ENCODE measurements at places on chromosomes 1 and 21.
A peak's percentile ranks its signal among the peaks of the same experiment; 100 is the strongest.

DNA sequence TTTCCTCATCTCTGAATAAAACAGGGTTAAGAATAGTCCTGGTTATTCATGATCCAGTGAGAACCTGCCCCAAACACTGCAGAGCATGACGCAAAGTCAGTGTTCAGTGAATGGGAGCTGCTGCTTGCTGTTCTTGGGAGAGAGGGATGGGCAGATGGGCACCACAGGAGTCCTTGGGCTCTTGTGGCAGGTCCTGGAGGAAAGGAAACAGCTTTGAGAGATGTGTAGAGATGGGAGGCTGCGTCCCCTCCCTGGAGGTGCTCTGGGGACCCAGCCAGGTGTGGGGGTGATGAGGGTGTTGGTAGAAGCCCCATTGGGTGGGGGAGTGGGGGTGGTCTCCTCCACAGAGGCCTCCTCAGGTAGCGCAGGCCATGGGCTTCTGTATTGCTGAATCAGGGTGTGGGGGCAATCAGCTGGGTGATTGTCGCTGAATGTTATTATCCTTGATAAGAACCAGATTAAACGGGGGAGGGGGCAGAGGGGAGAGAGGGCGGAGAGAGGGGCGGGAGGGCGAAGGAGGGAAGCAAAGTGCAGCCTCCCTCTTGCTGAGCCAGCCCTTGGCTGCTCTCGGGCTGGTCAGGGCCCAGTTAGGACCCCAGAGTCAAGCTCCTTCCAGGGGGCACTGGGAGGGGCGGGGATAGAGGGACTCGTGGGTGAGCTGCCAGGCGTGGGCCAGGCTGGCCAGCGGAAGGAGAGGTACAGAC lies 22.9 kb upstream of the CASZ1 start:
- no peak for DNase-seq

GRCh38 chr1:204295671-204296070 lies 64.1 kb downstream of the PLEKHA6 start:
- no peak for DNase-seq

- no peak for DNase-seq
Observed at GRCh38 chr21:44405948-44406872, 49.1 kb upstream of the LRRC3 start.

DNA sequence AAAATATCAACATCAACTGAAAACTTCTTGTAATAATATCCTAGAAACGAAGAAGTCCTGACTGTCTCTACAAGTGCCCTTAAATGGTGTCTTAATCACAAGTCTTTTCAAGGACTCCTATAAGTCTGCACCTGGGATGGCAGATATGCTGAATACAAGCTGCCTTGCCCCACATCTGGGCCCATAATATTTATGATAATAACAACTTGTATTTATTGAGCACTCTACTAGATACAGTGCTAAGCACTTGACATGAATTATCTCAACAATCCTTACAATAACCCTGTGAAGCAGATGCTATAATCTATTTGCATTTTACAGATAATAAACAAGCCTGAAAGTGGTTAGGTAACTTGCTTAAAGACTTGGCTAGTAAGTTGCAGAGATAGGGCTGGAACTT lies 78.0 kb upstream of the ZNF648 start:
- no peak for DNase-seq

GRCh38 chr1:56457756-56458375 lies 121.5 kb downstream of the PLPP3 start:
- no peak for DNase-seq

DNA sequence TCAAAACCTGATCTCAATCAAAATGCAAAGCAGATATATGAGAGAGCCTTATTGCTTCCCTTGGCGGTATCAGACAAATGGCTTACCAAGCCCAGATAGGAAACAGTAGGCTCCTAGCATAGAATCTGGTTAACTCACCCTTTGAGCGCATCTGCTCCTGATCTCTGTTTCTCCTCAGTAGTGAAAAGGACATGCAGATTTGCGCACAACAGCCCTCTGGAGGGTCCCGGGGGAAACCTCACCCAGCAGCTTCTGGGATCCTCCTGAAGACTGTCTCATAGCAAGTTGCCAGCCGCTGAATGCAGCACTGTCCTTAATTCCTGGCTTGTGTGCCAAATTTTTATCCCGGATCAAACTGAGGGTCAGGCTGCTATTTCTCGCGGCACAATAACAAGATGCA lies 192.2 kb downstream of the FASLG start:
- no peak for DNase-seq

DNA sequence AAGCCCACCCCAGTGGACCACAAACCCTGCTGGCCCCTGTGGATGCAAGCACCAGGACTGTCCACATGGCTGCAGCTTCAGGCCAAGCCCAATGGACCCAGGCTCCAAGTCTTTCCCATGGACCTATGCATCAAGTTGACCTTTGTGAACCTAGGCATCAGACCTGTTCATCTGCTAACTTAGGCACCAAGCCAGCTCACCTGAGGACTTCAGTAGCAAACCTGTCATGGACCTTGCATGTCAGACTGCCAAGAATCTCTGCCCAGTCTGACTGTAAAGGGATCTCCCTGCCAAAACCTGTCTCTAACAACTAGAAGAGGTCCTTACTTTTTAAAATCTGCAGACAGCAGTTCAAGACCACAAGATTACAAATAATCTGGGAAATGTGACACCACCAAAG lies 37.8 kb downstream of the FMO3 start:
- DNase-seq = no peak

DNA sequence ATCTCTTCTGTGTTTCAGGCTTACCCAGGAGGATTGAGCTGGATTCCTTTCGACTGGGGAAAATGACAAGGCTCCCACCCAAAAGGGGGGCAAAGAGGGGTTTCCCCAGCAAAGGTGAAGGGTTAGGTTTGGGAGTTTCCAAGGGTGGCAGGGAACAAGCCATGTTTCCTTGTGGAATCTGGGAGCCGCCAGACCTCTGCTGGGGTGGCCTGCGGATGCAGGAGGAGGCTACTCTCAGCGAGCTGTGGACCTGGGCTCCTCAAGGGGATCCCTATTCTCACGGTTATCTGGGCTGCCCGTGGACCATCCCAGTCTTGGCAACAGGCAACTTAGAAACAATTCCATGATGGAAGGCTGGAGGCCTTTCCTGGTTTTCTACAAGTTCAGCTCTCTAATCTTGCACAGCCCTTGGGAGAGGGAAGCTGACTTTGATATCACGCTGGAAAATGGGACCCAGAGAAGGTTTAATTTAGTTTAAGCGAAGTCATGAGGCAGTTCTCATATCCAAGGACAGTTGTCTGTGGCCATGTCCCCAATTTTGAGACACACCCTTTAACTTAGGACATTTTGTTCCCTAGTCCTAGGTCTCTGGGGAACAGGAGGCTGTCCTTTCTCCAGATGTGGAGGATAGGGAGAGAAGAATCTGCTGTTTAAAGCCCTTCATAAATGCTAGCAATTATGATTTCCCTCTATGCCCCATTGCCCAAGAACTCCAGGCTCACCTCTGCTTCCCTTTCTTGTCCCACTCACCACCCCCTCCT lies 24.7 kb upstream of the STUM start:
- no peak for DNase-seq

GRCh38 chr21:38499296-38499695 lies 1.0 kb upstream of the ERG start:
- no peak for DNase-seq

- no peak for DNase-seq
Observed at GRCh38 chr1:57544345-57544744, 120.5 kb upstream of the DAB1 start.

DNA sequence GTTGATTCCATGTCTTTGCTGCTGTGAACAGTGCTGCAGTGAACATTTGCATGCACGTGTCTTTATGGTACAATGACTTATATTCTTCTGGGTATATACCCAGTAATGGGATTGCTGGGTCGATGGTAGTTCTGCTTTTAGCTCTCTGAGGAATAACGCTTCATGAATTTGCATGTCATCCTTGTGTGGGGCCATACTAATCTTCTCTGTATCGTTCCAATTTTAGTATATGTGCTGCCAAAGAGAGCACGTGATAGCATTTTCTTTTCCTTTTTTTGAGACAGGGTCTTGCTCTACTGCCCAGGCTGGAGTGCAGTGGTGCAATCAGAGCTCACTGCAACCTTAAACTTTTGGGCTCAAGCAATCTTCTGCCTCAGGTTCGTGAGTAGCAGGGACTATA lies 24.9 kb upstream of the MAP1LC3C start:
- no peak for DNase-seq

DNA sequence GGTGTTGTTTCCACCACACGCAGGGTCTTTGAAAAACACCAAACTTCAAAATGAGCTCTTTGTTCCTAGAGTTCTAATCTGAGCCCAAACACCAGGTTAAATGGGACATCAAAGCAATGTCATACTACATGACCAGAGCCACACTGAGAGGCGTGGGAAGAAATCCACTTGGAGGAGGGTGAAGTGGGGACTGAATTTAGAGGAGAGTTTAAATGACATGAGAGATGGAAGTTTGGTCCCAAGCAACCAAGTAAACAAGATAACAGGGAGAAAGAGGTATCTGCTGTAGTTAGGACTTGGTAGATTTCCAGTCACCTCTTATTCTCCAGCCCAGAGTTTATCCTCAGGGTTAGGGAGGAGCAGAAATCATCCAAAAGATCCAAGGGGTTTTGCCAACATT lies 290.9 kb upstream of the FAM78B start:
- no peak for DNase-seq

DNA sequence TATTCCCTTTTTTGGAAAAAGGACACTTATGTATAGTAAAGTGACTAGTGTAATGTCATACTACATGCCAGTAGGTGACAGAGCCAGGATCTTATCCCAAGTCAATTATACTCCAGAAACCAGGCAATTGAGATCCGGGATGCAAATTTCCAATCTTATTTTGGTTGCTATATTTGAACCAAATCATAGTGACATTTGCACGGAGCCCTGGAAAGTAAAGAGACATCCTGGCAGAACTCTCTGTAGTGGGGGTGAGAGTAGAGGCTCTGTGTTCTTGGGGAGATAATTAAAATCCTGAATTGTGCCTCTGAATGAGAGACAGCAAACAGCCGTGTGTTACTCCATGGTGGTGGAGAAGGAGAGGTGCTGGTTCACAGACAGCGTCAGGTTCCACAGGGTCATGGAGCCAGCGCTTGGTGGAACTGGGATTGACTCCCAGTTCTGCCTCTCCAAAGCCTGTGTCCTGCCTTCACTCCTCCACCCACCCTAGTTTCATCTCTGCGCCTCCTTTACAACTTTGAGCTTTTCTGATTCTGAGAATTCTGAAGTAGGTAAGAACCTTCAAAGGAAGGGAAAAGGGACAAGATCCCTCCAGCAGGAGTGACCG lies 432.3 kb downstream of the PTPRU start:
- no peak for DNase-seq

GRCh38 chr1:5745800-5746610 lies 246.2 kb downstream of the NPHP4 start:
- DNase-seq = peak; percentile 28

- no peak for DNase-seq
Observed at GRCh38 chr1:193520472-193520871, 334.1 kb upstream of the B3GALT2 start.

- peak; percentile 26 for DNase-seq
Observed at GRCh38 chr1:43381612-43382011, 8.0 kb downstream of the MED8 start.

- no peak for DNase-seq
Observed at GRCh38 chr21:39218082-39218409, 34.8 kb upstream of the PSMG1 start.

GRCh38 chr21:26777166-26777565 lies 68.0 kb downstream of the ADAMTS1 start:
- no peak for DNase-seq

DNA sequence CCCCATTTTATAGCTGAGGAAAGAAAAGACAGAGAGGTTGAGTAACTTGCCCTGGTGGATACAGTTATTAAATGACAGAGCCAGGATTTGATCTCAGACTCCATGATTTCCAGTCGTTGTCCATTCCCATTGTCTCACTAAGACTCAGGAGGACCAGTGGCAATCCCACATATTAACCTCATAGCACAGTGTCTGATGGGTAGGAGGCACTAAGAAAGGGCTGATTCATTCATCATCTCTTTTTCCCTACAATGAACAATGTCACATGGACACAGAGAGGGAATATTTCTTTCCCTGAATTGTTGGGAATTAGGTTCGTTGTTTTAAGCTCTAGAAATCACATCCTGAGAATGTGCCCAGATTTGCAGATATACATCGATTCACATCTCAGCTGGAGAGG lies 99.9 kb downstream of the PBX1 start:
- DNase-seq = no peak

- DNase-seq = peak; percentile 77
Observed at GRCh38 chr1:25820247-25821111, 725 bp downstream of the MTFR1L start.

DNA sequence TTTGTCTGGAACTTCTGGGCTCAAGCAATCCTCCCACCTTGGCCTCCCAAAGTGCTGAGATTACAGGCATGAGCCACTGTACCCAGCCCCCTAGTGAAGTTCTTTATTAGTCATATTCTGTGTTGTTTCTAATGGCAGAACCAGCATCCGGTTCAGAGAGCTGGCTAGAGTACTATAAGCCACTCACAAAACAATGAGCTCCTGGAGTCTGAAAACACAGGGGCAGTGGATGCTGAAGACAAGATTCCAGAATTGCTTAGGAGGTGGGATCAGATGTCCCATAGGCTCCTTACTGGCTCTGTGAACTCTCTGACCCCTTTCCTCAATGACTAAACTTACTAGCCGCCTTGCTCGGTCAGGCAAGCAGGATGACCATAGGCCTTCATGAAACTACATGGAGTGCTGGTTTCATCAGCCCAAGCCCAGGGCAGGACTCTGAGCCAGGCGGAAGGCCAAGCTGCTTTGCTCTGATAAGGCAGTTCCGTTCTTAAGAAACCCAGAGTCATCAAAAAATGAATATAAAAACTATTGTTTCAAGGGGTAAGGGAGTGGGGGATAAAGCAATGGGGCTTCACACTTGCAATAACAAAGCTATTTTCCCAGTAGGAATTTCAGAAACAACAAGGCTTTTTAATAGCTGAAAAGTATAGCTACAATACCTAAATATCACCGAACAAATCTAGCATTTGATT lies 8.1 kb downstream of the MTHFR start:
- no peak for DNase-seq

GRCh38 chr1:225631021-225631663 lies 21.8 kb downstream of the ENAH start:
- DNase-seq = no peak

GRCh38 chr1:59645893-59646292 lies 168.9 kb upstream of the HOOK1 start:
- no peak for DNase-seq

GRCh38 chr1:10827377-10828333 lies 31.2 kb upstream of the CASZ1 start:
- DNase-seq = no peak

DNA sequence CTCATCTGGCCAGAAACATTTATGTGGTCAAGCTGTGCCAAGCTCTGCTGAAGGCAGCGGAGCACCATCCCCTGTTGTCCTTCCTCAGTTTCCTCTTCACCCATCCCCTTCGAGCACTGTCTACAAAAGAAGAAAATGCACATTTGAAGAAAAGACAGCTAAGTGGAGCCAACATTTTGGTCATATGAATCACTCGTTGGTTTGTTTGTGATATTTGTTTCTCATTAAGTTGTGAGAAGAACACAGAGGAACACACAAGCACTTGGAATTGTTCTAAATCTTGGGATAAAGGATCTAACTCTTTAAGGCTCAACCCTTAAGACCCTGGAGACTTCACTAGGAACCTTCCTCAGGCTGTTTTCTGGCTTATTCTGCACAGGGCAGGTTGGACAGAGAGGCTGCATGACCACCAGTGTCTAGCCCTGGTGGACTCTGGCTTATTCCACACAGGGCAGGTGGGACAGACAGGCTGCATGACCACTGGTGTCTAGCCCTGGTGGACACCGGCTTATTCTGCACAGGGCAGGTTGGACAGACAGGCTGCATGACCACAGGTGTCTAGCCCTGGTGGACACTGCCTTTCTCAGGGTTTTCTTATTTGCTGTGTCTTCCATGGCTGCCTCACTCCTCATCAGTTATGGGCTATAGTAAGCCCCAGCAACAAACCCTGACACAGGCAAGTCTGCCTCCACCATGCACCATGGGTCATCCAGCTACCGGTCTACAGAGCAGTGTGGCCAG lies 35.3 kb upstream of the COL6A2 start:
- no peak for DNase-seq
